ENCODE measurements at places on chromosomes 3 and 15.

DNA sequence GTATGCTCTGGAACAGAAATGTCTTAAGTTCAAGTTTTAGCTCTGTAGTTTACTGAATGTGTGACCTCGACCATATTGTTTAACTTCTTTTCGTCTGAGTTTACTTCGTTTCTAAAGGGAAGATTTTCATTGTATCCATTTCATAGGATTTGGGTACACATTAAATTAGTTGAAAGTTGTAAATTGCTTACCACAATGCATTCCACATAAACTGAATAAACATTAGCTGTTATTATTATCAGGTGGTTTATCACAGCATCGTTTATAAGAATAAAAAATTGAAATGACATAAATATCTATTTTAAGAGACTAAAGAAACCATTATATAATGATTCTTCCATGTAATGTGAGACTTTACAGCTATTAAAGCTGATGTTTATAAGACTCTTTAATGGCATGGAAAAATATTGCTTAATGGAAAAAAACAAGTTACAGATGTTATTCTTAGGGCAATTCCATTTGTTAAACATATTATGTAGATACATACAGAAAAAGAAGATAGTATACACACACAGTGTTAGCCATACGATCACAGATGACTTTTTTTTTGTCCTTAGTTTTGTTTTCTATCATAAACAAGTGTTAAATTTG, 342.3 kb upstream of the SGO1 start:
- no peak for DNase-seq

DNA sequence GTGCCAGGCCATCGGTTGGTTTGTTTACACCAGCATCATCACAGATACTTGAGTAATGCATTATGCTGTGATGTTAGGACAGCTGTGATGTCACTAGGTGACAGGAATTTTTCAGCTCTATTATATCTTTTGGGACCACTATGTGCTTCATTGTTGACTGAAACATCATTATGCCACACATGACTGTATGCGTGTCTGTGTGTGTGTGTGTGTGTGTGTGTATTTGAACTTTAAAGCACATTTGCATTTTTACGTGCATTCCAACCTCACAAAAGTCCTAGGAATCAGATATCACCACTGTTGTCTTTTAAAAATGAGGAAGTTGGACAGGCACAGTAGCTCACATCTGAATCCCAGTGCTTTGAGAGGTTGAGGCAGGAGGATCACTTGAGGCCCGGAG, 223.0 kb downstream of the TBL1XR1 start:
- DNase-seq: no peak

- DNase-seq: no peak
These were observed 11.7 kb downstream of the ISG20 start for GRCh38 chr15:88650556-88650955.

GRCh38 chr3:38107911-38108648, 28.8 kb downstream of the ACAA1 start:
- no peak for DNase-seq

- no peak for DNase-seq
These were observed 119.4 kb upstream of the CGNL1 start for GRCh38 chr15:57256939-57257338.

DNA sequence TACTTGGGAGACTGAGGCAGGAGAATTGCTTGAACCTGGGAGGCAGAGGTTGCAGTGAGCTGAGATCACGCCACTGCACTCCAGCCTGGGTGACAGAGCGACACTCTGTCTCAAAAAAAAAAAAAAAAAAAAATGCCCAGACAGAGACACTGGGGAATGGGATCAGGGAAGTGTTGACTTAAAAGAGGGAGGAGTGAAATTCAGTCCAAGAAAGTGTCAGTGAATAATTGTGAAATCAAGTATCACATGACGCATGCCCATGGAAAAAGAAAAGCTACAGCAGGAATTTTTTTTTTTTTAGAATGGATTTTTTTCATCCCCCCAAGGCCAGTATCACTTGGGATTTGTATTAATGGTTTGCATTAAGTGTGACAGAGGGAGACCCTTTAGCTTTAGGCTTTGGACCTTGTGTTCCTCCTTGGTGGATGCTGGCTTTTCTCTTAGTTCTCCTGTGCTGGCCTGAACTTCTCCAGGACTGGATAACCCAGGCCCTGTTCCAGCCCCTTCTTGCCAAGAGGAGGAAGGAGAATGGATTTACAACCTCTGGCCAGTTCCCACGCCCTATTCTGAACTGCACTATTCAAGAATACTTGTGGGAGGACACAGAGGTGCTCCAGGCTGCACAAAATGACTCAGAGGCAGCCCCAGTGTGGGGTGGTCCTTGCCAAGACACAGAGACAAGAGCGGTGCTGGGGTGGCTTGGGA, 36.7 kb upstream of the ZNF774 start:
- DNase-seq: no peak

Measured in activated CD4-positive, alpha-beta T cell treated with anti-CD3 and anti-CD28 coated beads for 1 hour (primary cell).